ENCODE measurements at places on chromosomes 11 and 22. TPM values are rescaled to one million over a fixed set of nuclear protein-coding genes. Genes with fewer than 3 reads are reported as not detected.
A peak's percentile ranks its signal among the peaks of the same experiment; 100 is the strongest.

OR1S1 gene
- total RNA-seq: not detected

MIAT gene
- total RNA-seq: 270 TPM

CARD16 gene
- total RNA-seq: 59.0 TPM

HEPHL1 gene
- not detected for total RNA-seq

TNNT3 gene
- 10.5 TPM for total RNA-seq

PKNOX2 gene
- total RNA-seq: not detected

GRCh38 chr22:28594797-28595462 is 84.7 kb downstream of the TTC28 start:
- peak; percentile 22 for DNase-seq

DNA sequence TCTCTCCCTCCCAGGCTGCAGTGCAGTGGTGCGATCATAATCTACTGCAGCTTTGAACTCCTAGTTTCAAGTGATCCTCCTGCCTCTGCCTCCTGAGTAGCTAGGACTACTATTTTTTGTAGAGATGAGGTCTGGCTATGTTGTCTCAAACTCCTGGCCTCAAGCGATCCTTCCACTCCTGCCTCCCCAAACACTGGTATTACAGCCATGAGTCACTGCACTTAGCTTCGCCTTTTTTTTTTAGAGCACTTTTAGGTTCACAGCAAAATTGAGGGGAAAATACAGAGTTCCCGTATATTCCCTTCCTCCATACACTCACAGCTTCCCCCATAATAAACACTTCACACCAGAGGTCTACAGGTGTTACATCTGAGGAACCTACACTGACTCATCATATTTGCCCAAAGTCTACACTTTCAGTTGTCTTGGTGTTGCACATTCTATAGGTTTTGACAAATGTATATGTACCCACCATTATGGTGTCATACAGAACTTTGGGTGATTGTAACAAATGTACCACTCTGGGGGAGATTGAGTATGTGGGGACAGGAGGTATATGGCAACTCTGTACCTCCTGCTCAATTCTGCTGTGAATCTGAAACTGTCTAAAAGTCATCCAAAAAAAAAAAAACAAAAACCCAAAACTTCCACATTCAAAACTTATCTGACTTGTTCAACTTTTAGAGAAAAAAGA is 11.3 kb upstream of the SLC37A4 start:
- DNase-seq: no peak

DNA sequence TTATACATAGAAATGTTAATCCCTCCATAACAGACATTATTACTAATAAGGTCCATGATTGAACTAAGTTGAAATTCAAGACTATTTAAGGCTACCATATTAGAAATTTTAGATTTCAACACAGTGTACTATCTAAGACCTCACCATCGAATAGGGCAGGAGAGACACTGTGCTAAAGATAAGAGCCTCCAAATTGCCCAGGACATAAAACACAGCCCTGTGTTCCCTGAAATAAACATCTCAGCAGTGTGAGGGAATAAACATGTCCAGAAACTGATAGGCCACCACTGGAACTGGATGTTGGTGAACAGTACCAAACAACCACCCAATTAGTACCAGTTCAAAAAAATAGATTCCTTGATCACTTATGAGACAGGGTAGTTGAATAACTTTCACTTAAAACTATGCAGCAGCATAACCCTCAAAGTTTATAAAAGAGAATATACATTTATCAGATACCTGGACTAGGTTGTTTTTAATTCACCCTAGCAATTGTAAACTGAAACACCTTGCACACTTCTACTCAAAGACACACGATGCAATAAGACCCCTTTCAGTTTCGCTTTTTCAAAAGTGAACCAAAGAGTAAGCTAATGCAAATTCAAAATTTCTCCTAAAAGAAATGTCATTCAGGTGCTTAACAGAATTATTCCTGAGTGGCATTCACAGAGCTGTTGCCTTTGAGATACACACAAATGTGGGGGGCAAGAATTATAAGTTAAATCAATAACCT is 34.3 kb downstream of the USP28 start:
- no peak for DNase-seq

- no peak for DNase-seq
Measured at GRCh38 chr22:41368543-41369423, 13.0 kb upstream of the TEF start.

- no peak for DNase-seq
Measured at GRCh38 chr11:121692236-121692635, 239.5 kb upstream of the SORL1-AS1 start.

GRCh38 chr22:34960005-34960404 is 106.0 kb upstream of the ISX start:
- no peak for DNase-seq

DNA sequence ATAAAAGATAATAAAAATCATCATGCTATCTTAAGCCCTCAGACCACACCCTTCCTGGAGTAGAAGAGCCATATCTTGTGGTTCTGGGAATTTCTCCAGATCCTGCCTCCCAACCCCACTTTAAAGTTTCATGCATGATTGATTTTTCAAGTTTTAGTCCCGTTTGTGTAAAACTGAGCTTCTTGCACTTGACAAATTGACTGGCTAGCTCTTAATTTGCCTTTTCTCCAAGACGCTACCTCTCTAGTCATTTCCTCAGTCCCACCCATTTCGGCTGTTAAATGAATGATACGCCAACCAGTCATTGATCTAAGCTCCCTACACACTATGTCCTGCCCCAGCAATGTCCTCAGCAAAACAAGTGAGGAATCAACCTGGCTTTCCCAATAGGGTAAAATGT is 71.8 kb upstream of the TEAD1 start:
- no peak for DNase-seq

DNA sequence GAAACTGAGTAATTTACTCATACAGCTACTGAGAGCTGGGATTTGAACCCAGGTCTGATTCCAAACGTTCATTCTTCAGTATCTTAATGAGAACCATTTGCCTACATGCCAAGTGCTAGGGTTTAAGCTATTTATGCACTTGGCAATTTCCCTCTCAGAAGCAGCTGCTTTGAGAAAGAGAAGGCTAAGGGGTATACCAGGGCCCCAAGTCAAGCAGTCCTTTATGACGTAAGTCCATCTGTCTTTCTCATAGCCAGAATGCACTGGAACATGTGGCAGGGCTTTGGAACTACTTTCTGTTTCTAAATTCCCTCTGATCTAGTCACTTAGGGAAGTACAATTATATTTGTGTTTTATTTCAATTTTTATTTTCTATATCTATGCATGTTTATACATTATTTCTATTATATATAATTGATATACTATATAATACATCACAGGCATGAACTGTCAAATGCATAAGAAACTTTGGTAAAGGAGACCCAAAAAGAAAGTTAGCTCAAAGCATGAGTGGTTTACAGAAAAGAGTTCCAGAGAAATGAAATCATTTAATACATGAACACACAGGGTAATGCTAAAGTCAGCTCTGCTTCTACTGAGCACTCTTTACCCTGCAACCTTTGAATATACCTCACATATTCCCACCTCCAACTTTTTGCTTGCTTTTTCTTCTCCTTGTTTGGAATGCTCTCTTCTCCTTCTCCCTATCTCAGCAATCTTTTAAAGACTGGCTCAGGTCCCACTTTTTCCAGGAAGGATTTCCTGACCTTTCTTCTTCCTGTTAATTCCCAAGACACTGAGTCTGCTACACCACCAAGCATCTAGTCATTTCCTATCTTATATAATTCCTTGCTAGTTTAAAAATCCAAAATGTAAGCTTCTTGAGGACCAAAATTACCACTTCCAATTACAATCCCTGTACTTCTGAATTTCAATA is 80.5 kb upstream of the GDPD4 start:
- DNase-seq: no peak

- DNase-seq: no peak
Measured at GRCh38 chr11:530960-531831, 4.2 kb downstream of the HRAS start.

DNA sequence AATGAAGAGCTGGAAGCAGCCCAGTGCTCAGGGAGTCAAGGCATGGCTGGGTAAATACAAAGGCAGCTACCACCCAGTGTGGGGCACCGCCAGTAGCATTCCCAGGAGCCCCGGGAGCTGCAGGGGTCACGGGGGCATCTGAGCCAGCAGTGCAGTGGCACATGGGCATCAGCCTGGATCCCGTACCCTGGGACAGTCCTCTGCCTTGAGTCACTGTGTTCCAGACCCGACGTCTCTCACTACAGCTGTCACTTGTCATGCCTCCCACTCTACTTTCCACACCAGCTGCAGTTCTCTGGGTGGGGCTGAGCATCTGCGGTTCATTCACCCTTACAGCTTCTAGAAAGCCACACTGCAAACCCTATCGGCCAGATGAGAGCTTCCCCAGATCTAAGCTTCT is 29.6 kb downstream of the DHCR7 start:
- no peak for DNase-seq

- no peak for DNase-seq
Measured at GRCh38 chr22:49567899-49568750, 259.5 kb downstream of the BRD1 start.

DNA sequence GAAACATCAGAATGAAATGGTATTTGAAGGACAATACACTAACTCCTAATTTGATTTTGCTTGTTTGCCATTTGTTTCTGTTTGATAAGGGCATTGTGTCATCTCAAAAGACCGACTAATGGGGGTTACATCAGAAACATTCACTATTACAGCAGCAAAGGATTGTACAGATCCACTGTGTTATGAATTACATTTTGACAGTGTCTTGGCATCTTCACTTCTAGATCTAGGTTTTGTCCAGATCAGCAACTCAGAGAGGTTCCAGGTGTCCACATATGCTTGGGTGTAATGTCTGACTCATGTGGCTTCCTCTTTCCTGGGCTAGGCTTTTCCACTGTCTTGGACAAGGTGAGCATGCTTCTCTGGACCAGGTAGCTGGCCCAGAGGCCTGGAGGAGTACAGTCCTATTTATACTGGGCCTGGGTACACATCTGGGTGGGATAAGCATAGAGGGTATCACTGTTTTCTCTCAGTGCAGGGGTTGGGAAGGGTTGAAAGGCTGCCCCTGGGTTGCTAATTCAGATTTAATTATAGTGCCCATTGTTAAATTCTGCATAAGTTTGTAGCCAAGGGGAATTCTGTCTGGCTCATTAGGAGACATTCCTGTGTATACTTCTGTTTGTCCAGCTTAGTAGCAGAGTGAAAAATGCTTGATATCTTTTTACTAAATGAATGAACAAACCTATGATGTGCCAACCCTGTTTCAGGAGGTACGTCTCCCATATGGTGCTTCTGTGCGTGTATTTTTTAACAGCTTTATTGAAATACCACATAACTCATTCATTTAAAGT is 23.8 kb downstream of the DDI1 start:
- no peak for DNase-seq

GRCh38 chr11:72773291-72773690 is 20.6 kb downstream of the STARD10 start:
- DNase-seq: no peak

GRCh38 chr11:85316967-85317366 is 310.2 kb downstream of the DLG2 start:
- DNase-seq: no peak

DNA sequence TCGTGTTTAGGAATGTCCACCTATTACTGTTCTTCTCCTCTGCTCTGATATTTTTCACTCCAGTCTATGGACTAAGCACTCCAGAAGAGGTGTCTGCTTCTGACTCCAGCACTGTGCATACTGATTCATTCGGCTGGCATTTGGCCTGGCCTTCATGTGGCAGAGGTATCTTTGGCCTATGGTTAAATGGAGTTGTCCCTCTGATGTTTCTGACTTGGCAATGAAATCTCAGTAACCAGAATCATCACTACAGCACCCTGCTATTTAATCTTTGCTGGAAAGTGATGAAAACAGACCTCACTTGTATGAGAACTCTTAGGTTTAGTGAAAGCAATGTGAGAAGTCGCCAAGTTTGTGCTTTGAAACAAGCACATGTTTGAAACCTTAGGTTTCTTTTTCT is 155.2 kb downstream of the MAML2 start:
- DNase-seq: no peak

DNA sequence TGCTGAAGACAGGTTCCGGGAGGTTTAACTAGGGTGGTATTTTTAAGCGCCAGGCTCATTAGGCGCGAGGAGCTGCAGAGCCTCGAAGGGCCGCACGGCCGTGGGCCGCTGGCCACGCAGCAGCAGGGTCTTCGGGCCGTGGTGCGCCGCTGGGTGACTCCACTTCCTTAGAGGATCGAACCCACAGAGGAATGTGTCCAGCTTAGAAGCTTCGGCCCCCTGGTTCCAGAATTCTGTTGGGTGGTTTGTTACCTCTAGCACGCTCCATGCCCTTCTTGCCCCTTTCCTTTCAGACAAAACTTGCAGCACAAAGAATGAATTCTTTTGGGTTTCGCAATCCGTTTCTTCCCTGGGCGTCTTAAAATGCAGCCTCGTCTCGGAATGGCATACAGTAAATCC is 773 bp upstream of the PATL1 start:
- no peak for DNase-seq

DNA sequence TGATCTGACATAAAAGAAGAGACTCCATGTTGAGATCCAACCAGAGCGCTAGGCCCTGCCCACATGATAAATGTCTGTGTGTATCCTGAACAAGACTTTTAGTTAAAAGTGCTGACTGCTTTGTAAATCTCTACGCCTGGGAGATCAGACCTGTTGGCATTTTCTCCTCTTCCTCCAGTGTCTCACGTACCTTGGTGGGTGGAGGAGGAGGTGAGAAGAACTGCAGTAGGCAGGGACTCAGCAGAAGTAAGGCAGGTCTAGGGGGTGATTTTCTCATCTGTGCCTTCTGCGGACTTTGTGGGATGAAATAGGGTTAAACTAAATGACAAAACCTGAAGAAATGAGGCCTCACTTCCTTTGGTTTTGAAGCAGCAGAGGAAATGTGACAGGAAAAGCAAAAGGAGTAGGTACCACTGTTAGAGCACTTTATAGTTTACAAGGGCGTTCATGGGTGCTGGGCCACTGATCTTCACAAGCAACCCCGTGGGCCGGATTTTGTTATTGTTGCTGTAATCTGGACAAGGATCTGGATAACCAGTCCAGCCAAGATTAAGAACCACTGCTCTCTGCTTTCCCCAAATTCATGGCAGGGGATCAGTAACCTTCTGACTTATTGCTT is 36.7 kb upstream of the PLET1 start:
- DNase-seq: peak; percentile 44

- DNase-seq: no peak
Measured at GRCh38 chr22:32882774-32883530, 81.4 kb downstream of the TIMP3 start.

All from CD4-positive, alpha-beta memory T cell (primary cell).